ENCODE measurements at places on chromosomes 7 and 10.

DNA sequence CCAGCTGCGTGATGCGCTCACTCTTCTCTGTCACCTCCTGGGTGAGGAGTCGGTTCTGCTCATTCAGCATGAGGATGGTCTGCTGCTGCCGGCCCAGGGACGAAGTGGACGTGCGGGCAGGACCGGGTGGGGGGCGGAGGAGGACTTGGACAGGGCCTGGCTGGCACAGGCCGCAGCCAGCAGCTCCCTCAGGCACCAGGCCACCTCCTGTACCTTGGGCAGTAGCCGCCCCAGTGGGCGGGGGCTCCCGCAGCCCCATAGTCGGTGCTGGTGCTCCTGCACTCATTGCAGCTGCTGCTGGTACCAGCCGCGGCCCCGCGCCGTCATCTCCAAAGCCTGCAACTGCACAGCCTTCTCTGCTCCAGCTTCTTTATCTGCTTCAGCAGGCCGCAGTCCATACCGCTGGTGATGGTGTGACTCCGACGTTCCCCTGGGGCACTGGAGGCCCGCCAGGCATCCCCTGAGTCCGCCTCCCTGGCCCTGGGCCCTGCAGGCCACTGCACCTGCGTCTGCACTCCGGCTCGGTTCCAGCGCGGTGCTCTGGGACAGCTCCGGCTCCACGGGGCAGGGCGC is 884.9 kb upstream of the ZNF722 start:
- DNase-seq, result no peak

GRCh38 chr10:127283576-127283975 is 87.2 kb upstream of the INSYN2A start:
- DNase-seq, result no peak

GRCh38 chr7:18597754-18598153 is 102.2 kb downstream of the HDAC9 start:
- DNase-seq, result no peak

- DNase-seq, result no peak
Measured at GRCh38 chr10:29470355-29470705, 164.4 kb downstream of the SVIL start.

DNA sequence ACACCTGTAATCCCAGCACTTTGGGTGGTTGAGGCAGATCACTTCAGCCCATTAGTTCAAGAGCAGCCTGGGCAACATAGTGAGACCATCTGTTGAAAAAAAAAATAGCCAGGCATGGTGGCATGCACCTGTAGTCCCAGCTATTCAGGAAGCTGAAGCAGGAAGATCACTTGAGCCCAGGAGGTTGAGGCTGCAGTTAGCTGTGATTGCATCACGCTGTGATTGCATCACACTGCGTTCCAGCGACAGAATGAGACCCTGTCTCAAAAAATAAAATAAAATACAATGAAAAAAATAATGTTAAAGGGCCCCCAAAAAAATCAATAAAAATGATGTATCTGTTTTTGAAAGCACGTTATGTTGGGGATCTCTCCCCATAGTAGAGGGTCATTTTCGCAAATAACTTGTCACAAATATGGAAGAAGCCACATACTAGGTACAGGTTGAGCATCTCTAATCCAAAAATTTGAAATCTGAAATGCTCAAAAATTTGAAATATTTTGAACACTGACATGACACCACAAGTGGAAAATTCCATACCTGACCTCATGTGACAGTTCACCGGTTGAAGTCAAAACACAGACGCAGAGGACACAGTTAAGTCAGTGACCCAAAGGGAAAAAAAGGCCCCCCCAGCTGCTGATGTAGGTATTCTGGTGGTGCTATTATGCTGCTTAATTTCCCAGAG is 9.5 kb downstream of the CISD1 start:
- DNase-seq, result no peak

GRCh38 chr7:70156057-70156456 is 557.8 kb downstream of the AUTS2 start:
- DNase-seq, result no peak

GRCh38 chr7:155811895-155812761 is at the start of gene SHH:
TSS of gene SHH (minus strand) at chr7:155812463. CDS start at chr7:155812122, 341 bp downstream.
- no peak for DNase-seq

- DNase-seq, result peak; percentile 4
Measured at GRCh38 chr7:77537136-77537777, at the start of gene PTPN12. TSS of gene PTPN12 (plus strand) at chr7:77537295. CDS start at chr7:77537547, 252 bp downstream.

DNA sequence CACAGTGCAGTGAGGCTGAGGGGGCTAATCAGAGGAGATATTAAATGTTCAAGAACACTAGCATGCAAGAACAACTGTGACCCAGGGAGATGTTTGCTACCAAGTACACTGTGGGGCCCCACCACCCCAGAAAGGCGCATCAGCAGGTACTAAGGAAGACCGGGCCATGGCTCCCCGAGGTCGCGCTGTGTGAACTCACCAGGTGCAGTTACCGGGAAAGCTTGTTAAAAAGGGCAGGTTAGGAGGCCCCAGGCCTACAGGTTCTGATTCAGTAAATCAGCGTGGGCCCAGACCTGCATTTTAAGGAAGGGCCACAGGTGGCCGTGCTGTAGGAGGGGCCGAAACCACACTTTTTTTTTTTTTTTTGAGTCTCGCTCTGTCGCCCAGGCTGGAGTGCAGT is 54.6 kb downstream of the TMEM209 start:
- DNase-seq, result no peak

- DNase-seq, result no peak
Measured at GRCh38 chr10:71863203-71863602, 12.2 kb upstream of the PSAP start.

- no peak for DNase-seq
Measured at GRCh38 chr10:16440396-16441133, 3.8 kb downstream of the PTER start.

- no peak for DNase-seq
Measured at GRCh38 chr7:134766779-134767519, 12.5 kb upstream of the CALD1 start.

GRCh38 chr7:117872561-117873309 is 506 bp downstream of the CTTNBP2 start:
- no peak for DNase-seq

DNA sequence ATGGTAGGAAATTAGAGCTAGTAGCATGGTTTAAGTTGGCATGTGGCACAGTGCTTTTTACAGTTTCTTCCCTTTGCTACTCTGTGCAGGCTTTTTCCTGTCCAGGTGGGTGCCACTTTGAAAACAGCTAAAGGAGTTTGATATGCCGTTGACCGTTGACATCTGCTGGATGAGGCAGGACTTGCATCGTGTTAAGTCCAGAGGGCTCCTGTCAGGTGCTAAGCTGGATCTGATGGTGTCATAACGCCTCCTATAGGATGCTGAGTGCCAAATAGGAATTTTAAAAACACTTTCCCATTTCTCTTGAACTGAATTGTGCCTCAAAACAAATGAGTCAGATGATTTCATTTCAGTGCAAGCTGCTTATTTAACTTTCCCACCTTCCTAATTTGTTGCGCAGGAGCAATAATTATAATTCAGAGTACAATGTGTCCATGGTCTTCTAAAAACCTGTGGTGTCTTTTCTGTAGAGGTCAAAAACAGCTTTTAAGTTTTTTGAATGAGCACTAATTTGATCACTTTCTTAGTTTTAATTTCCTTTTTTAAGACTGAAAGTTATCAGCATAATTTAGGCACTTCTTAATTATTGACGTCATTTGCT is 178.3 kb downstream of the CDCA7L start:
- no peak for DNase-seq

- no peak for DNase-seq
Measured at GRCh38 chr10:71390921-71391690, 5.6 kb upstream of the CDH23 start.

GRCh38 chr7:31663072-31663471 is 23.9 kb upstream of the PPP1R17 start:
- no peak for DNase-seq

DNA sequence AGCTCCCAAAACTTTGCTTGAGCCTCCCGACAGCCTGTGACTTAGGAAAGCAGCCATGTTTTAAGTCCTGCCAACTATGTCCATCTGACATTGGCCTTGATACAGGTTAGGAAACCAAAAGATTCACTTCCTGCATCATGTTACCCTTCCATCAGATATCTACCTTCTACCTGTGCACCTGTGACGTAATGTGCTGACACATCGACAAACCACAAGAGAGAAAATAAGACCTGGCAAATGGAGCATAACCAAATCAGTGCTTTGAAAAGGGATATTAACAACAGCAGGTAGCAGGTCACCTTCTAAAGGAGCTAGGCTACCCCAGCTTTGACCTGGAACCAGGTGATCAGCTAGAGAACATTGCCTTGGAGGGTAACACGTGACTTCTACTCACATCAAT is 14.8 kb upstream of the PRR15 start:
- no peak for DNase-seq
